Stimulated activated CD4-positive, alpha-beta T cell treated with anti-CD3 and anti-CD28 coated beads, Interleukin-4, amount 100 ng/mL, for 4 hours (primary cell): ENCODE measurements at places on chromosomes 6 and 20.

DNA sequence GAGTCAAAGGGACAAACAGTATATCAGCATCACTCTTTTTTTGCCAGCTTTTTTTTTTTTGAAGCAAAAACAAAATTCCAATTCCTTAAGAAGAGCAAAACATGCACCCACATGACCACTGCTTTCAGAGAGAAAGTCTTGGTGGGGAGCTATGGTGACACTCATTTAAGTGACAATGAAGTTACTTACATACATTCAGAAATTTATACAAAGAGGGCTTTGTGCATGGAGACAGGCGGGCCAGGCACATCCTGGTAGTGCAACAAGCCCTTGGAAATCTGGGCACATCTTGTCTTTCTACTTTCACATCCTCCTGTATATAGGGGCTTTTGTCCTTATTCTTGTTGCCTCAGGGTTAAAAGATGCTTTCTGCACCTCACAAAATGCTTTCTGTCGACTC is 55.9 kb downstream of the IL22RA2 start:
- no peak for DNase-seq

- no peak for DNase-seq
Measured at GRCh38 chr6:105714846-105715245, 312.0 kb upstream of the PREP start.

- no peak for DNase-seq
Measured at GRCh38 chr6:44051515-44051914, 75.7 kb downstream of the MRPL14 start.

DNA sequence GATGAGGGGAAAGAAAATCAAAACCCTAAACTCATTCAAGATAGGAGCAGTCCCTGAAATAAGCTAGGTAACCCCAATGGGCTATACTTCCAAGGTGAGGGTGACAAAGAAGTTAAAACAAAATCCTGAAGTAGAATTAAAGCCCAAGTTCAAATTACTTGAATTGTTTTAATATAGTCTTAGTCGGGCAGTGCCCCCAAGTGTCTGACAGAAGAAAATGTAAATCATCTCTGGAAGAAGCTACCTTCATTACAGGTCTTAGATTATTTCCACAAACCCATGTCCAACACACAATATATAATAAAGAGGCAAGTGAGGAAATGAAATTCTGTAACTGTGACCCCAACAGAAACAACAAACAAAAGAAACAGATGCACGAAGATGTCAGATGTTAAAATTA is 36.8 kb upstream of the L3MBTL3 start:
- no peak for DNase-seq

DNA sequence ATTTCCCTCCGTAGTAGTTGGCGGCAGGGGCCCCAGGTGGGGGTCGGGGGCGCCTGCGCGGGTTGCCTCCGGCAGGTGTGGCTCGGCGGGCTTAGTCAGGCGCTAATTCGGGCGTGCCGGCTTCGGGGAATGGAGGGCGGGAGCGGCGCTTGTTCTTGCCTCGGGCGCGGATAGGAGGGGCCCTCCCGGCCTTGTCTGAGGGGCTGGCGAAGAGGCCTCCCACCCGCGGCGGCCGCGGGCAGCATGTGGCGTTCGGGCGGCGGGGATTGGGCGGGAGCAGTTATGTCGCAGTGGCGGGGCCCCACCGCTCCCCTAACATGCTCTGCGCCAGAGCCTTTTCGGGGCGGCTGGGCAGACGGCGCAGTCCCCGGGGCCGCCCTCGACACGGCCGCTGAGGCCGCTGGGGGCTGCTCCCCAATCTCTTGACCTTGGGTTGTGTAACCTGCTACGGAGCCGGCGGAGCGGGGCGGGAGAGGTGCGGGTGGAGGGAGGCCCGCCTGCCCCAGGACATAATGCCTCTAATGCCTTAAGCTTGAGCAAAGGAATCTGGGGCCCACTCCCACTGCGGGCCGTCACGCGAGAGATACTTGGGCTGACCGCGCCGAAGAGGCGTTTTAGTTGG is 1.1 kb downstream of the AMD1 start:
- peak; percentile 65 for DNase-seq

GRCh38 chr6:15288856-15289255 is 43.0 kb downstream of the JARID2 start:
- no peak for DNase-seq

DNA sequence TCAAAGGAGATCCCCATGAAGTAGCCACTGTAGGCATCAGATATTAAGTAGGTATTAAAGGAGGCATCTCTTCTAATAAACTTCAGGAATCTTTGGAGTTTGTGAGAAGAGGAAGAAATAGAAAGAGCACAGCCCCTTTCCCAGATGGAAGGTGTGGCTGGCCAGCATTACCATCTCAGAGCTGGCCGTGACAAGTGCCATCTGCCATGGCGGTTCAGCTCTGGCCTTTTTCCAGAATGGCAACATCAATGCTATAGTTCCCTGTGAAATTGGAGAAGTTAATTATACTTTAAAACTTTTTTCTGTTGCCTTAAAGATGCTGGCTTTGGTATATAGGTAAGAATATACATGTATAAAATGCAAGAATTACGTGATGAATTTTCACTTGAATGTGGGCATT is 51.9 kb upstream of the MCUR1 start:
- no peak for DNase-seq

DNA sequence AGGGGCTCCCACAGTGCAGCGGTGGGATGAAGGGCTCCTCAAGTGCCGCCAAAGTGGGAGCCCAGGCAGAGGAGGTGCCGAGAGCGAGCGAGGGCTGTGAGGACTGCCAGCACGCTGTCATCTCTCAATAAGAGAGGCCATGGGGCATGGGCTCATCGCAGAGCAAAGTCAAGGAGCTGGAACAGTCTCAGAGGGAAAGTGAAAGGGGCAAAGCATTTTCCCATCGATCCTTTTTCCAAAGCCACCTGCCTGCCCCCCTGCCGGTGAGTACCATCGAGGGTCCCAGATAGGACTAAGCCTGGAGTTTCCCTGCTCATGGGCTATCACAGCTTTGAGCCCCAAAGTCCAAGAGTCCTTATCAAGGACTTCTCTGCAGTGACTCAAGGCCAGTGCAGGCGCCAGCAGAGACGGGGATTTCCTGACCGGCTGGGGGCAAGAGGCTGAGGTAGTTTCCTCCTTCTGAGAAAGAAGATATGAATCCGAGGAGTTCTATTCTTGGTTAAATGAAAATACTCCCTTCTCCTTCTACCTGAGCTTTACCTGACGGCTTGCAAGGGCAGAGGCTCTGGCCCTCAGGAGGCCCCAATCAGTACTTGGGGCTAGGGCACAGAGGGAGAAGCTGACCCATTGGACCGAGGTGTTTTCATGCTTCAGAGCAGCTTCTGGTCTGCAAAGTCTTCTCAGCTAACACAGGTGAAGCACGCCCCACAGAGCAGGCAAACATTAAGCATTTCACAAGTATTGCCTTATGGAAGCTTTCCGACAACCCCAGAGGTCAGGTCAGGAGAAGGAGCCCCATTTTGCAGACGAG is 22.6 kb downstream of the ETV7 start:
- no peak for DNase-seq

GRCh38 chr20:47484303-47484702 is 17.4 kb upstream of the NCOA3 start:
- DNase-seq = no peak

DNA sequence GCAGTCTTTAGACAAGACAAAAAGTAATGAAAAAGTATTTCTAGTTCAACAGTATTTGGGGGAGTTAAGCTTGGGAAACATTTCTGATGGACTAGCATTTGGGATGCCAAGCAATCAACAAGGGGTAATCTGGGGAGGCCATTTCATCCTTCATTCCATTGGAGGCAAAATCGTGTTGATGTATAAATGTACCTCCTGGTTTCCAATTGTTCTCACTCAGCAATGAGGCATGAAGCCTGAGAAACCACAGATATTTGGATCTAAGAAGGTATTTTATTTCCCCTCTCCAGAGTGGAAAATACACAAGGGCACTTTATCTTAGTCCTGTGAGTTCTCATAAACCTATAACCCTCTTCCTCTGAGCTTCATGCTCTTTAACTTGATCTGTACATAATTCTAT is 68.2 kb downstream of the TBX18 start:
- DNase-seq = no peak

- no peak for DNase-seq
Measured at GRCh38 chr6:158255275-158255988, 56.8 kb upstream of the TULP4 start.

DNA sequence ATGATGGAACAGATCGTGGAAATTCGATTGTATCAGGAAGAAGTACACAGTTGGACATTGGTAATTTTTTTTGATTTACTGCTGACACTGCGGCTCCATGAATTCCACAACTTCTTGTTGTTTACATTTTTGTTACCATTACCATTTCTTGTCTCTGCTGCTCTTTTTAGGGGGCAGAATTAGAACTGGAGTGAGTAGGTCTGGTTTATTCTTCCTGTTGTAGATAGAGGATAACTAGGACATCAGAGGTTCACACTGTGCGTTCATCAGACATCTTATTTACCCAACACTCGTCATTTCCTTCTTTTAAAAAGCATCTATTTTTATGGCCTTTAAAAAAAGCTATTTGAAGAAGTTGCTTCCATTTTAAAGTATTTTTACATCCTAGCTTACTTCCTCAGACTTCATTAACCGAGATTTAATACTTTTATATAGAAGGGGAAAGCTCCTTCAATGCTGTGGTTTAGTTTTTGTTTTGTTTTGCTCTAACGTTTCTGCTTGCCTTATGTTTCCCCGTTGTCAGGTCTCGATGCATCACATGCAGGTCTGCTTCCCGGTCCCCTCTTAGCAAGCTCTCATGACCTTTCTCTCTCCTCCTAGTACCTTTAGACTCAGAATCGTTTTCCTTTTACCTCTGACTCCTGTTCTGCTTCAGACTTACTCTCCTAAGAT is 139.1 kb downstream of the ARID1B start:
- no peak for DNase-seq

GRCh38 chr20:25160467-25160866 is 35.0 kb upstream of the ENTPD6 start:
- DNase-seq = no peak

DNA sequence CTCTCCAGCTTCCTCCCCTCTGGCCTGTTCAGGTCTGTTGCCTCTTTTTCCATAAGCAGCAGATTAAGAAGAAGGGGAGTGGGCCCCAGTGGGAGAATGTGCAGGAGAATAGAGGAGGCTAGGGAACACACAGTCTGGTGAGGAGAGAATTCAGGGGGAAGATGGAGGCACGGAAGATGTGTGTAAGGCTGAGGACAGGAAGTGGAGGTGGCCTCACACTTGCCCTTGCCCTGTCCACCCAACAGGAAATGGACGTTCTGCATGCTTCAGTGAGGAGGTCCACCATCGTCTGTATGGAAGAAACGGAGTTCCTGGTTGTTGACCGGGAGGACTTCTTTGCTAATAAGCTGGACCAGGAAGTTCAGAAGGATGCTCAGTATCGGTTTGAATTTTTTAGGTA is 16.0 kb downstream of the CNBD2 start:
- no peak for DNase-seq

DNA sequence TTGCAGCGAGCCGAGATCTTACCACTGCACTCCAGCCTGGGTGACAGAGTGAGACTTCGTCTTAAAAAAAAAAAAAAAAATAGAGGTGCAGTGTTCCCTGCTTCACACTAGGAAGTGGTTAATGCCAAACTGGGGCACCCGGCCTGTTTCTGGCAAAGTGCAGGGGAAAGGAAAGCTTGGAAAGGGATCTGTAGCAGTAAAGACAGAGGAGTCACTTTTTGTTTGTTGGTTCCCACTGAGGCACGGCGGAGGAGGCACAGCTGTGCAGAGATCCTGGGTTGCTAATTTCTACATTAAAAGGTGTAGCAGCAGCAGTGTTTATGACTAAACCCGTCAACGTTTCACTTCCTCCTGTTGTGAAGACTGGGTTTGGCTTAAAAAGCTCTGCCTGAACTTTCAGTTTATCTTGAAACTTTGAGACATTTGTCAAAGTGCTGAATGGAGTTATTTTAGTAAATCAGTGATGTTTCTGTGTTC is 125.6 kb downstream of the CARMIL1 start:
- DNase-seq = peak; percentile 22

DNA sequence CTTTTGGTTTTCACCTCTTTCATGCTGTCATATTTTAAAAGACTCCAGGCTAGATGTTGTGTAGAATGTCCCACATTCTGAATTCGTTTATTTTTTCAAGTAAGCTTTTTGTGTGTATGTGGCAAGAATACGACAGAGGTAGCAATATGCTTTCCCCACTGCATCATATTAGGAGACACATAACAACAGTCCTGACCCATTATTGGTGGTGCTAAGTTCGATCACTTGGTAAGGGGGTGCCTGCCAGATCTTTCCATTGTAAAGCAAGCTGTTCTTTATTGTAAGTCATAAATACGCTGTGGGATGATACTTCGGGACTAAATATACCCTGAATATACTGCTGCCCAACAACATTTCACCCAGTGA is 588 bp upstream of the NCOA3 start:
- DNase-seq = no peak

DNA sequence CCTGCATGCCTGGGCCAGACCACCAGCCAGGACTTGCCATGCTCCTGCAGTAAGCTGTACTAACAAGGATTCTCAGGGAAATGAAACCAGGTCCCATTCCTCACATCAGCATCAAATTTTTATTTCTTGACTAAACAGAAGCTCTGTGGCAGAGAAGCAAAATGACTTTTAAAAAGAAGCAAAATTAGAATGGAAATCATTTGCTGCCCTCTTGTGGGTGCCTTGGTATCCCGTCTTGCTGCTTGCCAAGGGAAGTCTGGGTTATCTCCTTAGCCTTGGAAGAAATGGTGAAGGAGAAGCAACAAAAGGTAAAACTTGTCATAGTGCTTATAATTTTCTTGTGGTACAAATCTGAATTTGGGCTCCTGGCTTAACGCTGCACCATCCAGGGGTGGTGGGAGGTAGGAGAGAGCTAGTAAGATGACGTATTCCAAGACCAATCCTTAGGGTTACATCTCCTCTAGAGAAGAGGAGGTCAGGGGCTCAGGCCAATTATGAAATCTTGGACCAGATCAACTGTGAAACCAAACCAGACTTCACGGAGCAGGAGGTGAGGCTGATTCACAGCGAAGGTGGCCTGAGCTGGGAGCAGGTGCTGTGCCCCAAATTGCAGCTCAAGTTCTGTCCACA is 107.5 kb downstream of the FAXC start:
- DNase-seq = no peak

GRCh38 chr6:334536-335510 is 42.5 kb downstream of the DUSP22 start:
- no peak for DNase-seq

- no peak for DNase-seq
Measured at GRCh38 chr6:168028181-168028580, 30.7 kb downstream of the KIF25 start.

GRCh38 chr6:10725716-10726115 is 2.8 kb downstream of the TMEM14C start:
- no peak for DNase-seq

GRCh38 chr6:110532431-110532830 is 56.0 kb upstream of the SLC22A16 start:
- DNase-seq = no peak

DNA sequence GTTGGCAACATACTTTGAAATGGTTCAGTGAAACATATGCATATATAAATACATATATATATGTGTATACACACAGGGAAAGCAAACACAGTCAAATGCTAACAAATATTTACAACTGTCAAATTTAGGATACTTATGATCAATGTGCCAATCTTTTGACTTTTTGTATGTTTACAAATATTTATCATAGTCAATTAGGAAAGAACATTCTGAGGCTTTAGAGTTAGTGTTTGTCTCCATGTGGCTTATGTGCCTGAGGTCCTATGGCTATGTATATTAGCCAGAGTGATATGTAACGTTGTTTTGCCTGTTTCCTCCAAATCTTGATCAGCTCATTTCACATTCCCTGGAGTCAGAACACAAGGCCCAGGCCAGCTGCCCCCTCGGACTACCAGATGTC is 126.5 kb upstream of the MAN1A1 start:
- no peak for DNase-seq

GRCh38 chr6:18241208-18242038 is 22.9 kb downstream of the DEK start:
- no peak for DNase-seq
